CD4-positive, alpha-beta T cell treated with Interleukin-15 for 1 hour (primary cell): ENCODE measurements at places on chromosomes 7 and 10.

GRCh38 chr7:98420966-98421612 lies 20.2 kb upstream of the BAIAP2L1 start:
- peak; percentile 28 for DNase-seq

DNA sequence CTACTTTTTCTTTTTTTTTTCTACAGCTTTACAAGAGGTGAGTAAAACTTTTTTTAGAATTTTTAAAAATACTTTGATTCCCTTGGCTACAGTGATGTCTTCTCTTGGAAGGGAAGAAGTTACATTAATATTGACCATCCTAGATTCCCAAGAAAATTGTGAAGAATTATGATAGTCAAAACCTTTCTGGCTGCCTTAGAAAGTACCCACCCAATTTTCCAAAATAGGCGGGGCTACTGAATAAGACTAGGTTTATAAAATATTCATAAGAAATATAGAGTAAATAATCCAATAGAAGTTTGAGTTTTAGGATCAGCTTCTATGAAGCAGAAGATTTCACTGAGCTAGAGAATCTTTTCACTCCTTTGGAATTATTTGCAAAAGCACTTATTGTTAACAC lies 3.0 kb downstream of the COL1A2 start:
- DNase-seq: no peak

- no peak for DNase-seq
These were observed 75.3 kb downstream of the HIBADH start for GRCh38 chr7:27587429-27587828.

DNA sequence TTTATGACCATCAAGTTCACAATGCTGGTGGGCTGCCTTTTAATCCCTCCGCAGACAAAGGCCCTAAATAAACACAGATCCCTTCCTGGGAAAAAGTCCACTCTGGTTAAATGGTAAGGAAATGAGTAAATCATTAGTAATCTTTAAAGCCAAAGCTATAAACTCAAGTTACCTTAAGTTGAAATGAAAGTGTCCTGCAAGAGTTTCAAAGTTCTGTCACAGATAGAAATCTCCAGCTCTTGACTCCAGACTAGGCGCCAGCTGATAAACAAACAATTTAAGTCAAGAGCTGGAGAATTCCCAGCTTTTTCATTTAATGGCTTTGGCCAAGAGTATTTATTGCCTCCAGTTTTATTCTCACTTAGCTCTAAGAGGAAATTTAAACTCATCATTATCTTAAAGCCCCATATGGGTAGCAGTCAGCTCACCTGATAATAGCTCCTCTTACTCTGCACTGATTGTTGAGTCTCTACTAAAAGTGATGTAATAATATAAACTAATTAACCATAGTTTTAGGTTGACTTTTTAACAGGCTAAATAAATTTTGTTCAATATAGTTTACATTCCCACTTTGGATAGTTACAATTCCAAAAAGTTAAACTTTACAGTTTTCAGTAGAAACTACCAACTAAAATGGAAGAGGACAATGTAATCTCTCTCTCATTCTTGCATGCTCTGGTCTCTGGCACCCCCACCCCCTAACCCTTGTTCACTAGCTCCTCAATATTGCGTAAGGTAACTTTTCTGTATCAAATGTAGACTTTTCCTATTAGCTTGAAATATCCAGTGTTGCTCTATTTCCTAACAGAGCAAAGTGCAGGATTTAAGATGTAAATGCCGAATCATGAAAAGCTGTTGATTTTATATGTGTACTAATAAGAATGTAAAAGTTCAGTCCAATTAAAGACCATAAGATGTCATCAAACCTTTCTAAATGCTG lies 56.1 kb downstream of the HIBADH start:
- no peak for DNase-seq

DNA sequence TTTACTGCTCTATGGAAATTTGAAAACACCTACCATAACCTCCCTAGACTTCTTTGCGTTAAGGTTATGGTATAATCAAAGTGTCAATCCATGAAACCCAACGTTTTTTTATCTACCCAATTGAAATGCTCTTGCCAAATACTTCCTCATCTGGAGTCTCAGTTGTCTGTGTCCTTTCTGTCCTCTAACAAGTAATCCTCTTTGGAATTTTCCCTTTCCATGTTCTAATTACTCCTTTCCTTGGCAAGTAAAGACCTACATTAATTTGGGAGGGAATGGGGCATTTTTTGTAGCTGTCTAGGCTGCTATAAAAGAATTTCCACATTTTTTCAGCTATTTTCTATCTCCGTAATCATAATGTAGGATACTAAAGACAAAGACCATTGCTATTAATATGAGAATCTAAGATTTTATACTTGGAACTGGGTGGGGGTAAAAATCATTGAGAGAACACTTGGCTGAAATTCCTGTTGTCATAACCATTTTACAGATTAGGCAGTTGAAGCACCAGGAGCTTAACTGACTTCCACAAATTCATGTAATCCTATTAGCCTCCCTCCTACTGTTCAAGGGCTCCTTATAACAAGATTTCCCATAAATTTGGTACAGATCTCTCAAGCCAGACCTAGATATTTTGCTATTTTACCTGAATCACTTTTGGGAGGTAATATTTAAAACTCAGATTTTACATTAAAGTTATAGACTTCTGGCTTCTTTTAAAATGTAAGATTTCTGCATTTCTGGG lies 1307.6 kb downstream of the XPNPEP1 start:
- DNase-seq: no peak

- DNase-seq: no peak
These were observed 35.7 kb upstream of the PRPS1L1 start for GRCh38 chr7:18063149-18063901.

DNA sequence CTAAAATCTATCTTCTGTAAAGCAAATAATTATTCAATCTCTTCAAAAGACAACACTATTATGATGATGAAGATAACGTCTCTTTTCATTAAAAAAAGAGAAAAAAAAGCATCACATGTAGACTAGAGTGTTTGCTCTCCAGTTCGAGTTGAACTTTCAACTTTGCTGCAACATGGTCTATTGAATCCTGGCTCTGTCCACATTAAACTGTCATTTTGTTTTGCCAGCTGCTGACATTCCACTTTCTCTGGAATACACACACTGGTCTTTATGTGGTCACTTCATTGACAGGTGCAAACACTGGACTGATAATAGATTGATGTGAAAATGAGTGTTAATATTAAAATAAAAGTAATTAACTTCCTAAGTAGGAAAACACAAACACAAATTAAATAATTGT lies 61.7 kb downstream of the PTF1A start:
- no peak for DNase-seq

DNA sequence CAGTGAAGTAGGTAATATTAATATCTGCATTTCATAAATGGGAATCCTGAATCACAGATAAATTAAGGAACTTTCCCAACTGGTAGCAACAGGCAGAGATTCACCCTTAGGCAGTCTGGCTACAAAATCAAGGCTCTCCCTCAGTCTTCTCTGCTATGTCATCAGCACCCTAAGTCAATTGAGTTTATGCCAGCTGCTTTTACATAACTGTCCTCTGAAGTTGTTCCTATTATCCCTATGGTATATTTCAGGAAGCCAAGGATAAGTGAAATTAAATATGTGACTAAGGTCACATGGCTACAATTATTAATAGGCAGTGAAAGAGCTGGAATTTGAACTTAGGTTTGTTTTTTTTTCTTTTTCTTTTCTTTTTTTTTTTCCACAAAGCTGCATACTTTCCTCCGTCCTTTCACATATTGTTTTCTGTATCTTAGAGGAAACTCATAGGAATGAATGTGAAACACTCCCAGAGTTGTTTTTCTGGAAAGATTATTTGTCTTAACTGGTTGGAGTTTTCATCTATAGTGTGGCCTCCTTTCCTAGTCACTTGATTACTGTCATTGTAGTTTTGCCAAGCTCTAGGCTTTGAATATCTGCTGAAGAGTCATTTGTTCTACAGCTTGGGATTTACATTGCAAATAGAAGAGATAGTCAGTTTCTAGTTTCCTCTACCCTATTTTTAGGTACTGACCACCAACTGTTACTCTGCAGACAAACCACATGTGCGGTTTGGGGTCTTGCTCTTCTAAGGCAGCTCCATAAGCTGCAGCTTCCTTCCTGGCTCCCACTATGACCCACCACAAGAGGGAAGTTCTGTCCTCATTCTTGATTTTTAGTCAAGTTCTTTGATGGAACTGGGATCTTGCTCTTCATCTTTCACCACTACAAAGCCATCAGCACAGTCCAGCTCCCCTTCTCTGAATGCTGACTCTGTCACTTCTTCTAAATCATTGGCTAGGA lies 338.0 kb upstream of the KIAA1217 start:
- DNase-seq: no peak
